ENCODE measurements at places on chromosomes 12 and 14.

DNA sequence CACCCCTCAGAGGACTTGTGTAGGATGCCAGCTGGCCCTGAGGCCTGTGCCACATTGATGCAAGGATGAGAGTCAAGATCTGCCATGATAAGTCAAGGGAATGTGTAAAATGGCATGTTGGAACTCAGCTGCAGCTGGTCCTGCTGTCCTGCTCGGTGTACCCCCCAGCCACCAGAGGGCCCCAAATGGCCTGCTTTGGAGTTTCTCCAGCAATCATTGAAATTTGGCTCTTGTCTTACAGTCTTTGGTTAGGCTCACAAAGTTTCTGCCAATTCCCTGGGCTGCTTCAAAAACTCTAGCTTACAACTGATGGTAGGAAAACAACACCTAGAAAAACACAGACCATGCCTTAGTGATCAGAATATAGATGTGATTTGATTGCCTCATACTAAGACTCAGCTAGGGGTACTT lies 76.8 kb downstream of the HSD17B6 start:
- peak; percentile 56 for DNase-seq

- DNase-seq = no peak
Measured at GRCh38 chr12:116099652-116100432, 177.7 kb downstream of the MED13L start.

DNA sequence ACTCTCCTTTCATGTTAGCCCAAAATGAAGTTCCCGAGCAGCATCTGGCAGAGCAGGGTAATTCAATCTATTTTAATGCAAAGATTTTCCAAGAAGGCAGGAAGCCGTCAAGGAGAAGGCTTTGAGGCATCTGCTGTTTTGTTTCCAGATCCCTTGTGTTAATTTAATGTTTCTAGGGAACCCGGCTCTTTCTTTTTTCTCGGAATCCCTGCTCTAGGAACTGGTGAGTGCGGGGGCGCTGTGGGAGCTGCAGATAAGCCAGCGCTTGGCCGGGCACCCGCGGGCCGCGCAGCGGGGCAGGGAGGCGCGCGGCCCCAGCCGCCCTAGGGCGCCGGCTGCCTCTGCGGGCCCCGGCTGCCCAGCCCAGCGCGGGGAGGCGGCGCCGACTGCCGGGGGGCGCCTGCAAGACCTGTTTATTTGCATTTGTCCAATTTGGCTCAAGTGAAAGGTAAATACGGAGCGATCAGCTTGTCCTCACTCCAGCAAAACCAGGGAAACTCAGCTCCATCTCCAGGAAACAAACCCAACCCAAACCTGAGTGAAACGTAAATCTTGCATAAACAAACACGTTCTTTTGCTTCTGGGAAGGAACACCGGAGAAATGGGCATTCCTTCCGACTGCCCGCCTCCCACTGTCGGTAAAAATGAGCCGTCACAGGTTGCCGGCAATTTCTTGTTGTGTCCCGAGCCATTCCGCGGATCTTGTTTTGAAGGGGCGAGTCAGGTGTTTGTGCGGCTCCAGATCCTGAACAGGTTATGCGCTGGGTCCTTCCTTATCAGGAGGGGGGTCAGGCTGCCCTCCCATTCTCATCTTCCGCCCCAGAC lies 65.1 kb downstream of the CRADD start:
- DNase-seq = peak; percentile 84

- DNase-seq = no peak
Measured at GRCh38 chr14:54146601-54147000, 190.0 kb upstream of the BMP4 start.

- no peak for DNase-seq
Measured at GRCh38 chr12:125083072-125083471, 17.8 kb downstream of the AACS start.

DNA sequence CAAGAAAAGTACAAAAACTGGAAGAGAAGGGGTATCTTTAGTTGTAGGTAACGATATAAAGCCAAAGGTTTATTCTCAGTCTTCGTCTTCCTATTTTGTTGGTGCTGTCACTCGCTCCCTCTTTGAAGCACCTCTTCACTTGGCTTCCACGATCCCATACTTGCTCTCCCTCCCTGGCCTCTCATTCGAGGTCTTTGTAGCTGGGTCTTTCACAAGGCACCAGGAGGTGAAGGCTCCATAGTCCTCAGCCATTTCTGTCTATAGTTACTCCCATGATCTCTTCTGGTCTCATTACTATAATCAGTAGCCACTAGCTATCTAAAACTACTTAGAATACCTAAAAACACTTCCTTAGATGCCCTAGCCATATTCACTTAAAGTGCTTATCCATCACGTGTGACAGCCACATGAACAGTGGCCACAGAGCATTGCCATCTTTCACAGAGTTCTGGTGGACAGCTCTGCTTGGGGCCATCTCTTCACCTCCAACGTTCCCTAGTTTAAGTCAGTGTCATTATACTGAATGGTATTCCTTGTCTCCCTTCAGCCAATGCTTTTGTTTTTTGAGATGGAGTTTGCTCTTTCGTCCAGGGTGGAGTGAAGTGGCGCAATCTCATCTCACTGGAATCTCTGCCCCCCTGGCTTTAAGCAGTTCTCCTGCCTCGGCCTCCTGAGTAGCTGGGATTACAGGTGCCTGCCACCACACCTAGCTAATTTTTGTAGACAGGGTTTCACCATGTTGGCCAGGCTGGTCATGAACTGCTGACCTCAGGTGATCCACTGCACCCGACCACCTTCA lies 57.1 kb downstream of the ATP2A2 start:
- no peak for DNase-seq

- DNase-seq = peak; percentile 50
Measured at GRCh38 chr12:27709932-27710591, 570 bp upstream of the MRPS35 start.

DNA sequence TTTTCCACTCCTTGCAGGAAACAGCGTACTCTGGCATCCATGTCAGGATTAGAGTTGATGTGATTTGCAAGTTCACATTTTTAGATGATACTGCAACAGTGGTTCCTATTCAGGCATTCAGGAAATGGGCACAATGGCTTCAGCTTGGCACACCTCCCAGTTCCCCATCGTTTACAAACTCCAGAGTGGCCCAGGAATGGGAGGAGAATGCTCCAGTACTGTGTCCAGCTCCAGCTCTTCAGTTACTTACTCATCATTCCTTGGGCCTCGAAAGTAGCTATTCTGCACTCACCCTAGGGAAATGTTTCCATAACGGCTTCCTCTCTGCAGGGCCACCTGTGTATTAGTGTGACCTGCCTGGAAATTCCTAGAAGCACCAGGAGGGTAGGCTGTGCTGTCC lies 239.7 kb upstream of the RGS6 start:
- peak; percentile 64 for DNase-seq

GRCh38 chr14:34733245-34733644 lies 18.9 kb upstream of the CFL2 start:
- no peak for DNase-seq

DNA sequence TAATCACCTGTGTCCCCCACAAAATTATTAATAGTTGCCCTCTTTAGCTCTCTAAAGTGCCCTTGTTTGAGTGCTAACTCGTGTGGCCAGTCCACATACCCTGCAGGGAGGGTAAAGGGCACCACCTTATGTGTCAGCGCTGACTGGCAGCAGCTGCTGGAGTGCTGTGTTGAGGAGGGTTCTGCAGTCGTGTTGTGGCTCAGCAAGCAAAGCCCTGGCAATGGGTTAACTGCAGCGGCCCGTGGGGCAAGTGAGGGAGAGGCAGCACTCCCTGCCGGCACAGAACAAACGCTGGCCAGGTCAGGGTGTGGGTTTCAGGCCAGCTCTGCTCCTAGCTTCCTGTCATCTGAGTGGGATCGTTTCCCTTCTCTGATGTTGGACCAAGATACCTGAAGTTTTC lies 369.8 kb downstream of the CACNA1C start:
- DNase-seq = no peak

DNA sequence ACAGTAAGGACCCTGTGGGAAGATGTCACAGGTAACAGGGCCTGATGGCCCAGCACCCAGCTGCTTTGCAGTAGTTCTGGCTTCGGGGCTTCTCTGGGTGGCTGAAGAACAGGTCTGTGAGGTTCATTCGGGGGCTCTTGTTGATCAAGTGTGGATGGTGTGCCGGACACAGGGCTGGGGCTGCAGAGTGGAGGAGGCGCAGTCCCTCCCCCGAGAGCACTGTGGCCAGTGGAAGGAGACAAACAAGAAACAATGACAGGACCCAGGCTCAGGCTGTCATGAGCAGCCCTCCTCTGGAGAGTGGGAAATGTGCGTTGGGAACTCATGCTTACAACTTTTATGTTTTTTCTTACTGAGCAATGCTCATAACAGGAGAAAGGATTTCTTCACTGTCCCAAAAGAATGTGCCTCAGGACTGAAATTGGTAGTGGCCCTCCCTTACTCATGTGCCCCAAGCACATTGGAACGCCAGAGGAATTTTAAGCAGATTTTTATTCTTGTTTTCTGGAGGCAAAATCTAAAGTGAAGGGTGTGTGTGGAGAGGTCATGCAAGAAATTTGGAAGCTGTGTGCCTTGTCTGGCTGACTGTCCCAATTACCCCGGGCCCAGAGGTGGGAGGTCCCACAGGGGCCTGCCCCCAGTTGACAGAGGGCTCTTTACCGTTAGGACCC lies 233.8 kb downstream of the CACNA1C start:
- no peak for DNase-seq

- peak; percentile 15 for DNase-seq
Measured at GRCh38 chr12:13044906-13045299, 722 bp downstream of the FAM234B start.

DNA sequence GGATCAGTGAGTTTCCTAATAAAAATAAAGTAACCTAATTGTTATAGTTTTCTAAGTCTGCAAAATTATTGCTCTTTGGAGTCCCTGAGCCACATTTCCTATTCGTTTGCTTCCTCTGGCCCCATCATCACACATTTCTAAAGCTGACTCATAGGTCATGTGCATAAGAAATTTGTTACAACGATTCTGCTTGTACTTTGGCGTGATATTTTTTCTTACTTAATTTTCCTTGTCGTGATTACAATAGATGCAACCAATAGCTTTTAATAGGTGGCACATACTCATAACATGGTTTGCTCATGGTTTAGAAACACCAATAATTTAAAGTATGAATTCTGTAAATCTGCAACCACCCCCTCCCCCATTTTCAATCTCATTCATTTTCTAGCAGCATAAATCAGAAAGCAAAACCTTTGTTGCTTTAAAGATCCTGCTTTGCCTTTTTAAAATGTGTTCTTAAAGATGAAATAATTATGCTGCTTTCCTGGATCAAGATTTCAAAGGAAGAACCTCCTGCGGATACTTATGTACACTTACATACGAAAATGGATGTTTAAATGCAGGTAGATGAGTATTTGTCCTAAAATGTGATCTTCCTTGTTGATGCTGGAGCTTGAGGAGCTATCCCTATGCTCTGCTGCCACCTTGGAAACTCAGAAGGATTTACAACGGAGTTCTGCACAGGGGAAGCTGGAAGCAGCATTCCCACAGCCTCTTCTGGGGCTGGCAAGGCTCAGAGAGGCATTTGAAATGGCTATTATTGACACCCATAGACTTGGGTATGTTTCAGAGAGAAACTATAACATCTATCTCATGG lies 1.7 kb upstream of the FLRT2 start:
- peak; percentile 96 for DNase-seq

DNA sequence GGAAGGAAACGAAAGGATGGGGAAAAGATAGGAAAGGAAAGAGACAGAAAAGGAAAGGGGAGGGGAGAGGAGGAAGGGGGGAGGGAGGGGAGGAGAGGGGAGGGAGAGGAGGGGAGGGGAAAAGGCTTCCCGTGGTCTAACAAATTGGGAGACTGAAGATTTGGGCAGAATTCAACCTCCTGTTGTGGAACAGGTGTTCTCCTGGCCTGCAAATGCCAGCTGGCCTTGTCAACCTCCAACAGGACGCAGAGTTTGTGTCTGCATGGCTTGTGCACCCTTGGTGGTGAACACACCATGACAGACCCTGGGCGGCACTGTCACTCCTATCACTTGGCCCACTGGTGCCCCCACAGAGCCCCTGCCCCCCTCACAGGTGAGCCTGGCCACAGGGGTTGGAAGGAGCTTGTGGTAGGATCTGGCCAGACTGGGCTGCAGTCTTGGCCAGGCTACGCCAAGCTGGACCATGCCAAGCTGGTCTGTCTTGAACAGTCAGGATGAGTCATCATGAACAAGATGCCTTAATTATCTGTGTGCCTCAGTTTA lies 321.6 kb downstream of the BCL11B start:
- DNase-seq = no peak

DNA sequence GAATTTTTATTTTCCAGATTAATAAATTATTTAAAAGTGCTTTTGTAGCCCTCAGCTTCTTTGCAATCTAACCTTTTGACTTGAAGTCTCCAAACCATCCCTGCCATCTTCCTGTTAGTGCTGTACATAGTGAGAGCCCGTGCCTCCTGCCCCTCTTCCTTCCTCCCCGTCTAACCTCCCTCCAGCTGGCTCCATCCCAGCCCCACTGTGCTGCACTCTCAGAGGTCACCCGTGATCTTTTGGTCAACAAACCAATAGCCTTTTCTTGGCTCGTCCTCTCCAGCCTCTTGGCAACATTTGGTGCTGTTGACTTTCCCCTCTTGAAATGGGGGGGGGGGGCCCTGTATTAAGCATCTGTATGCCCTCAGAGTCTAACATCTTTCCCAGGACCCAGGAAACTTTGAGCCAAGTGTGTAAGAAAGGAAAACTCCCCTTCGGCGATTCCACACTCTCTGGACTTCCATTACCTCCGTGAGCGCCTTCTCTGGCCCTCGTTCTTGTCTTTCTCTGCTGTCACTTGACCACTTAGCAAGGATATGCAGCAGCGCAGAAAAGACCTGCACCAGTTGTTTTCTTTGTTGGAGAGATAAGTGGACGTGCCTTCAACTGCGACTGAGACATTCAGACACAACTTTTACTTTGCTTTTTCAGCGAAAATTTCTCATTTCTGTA lies 44.1 kb downstream of the FBXW8 start:
- DNase-seq = peak; percentile 28

DNA sequence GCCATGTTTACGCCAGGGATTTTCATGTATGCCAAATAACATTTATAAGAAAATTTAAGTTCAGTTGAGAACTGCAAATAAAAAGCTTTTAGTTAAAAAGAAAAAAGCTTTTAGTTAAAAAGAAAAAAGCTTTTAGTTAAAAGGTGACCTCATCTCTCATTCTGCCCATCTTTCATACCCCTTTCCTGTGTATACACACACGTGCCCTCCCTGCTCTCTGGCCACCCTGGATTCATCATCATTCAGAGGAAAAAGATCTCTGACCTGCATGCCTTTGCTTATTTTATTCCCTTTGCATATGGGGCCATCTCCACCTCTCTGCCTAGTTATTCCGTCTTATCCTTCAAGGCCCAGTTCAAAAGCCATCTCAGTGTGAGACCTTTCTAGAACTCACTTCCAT lies 38.1 kb upstream of the CDK17 start:
- DNase-seq = peak; percentile 86

GRCh38 chr12:85843606-85844310 lies 7.5 kb upstream of the RASSF9 start:
- no peak for DNase-seq

DNA sequence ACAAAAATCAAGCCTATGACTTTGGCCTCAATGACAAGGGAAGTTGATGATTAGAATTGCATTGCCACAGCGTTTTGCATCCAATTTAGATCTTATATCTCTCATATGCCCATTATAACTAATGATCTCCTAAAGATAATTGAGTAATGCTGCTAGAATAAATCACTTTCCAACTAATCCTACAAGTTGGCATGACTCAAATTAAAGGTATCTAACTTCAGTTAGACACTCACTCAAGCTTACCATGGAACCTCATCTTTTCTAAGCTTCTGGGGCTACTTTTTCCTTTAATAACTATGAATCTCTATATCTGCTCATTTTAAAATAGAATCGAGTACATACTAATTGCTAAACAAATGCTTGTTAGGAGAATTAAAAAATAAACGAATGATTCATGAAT lies 427.8 kb downstream of the BTG1 start:
- DNase-seq = no peak

All from lung microvascular endothelial cell (primary cell).